ENCODE measurements at places on chromosomes 3 and 15.

DNA sequence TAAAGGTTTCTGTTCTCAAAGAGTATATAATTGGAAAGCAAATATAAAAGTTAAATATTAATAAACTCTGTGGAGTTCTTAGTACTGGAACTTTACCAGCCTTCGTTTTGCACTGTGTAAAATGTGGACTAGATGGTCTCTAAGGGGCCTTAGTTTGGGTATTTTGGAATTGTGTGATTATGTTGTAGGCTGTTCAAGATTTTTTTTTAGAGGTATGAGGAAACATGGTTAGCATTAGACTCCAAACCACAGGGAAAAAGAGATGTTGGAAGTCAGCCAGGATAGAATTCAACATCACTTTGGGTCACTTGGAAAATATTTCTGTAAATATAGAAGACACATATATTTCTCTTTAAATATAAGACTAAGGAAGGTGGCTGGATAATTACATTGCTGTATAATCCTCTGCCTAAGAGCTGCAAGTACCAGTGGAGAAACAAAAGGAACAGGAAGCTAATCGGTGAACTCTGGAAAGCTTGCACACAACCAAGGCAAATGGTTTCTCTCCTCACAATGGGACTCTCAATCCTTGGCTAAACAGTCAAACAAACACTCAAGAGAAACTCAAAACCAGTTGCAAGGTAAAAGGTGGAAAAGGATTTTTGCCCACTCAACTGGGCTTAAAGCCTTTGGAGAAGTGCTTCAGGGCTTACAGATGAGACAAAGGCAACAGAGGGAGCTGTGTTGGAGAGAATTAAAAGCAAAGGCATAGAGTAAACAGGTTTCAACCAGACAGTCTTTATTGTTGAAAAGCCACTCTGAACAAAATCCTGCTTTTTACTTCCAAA lies 141.7 kb downstream of the NR1D2 start:
- DNase-seq, result no peak

DNA sequence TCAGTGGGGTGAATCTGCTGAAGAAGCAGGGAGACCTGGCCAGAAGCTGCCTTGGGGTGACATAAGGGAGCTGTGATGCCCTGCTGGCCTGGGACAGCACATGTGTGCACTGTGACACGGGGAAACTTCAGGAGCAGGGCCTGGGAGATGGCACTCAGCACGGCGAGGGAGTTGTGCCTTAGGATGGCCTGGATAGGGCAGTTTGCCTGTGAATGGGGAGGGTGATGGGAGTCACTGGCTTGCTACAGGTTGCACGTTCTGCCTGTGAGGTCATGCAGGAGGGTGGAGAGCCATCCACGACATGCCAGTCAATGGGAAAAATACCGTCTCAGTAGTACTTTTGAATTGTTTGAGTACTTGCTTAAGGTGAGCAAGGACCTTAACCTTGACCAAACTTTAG lies 76.8 kb upstream of the UBE3A start:
- no peak for DNase-seq

GRCh38 chr3:66083784-66084213 lies 45.1 kb upstream of the MAGI1 start:
- no peak for DNase-seq

DNA sequence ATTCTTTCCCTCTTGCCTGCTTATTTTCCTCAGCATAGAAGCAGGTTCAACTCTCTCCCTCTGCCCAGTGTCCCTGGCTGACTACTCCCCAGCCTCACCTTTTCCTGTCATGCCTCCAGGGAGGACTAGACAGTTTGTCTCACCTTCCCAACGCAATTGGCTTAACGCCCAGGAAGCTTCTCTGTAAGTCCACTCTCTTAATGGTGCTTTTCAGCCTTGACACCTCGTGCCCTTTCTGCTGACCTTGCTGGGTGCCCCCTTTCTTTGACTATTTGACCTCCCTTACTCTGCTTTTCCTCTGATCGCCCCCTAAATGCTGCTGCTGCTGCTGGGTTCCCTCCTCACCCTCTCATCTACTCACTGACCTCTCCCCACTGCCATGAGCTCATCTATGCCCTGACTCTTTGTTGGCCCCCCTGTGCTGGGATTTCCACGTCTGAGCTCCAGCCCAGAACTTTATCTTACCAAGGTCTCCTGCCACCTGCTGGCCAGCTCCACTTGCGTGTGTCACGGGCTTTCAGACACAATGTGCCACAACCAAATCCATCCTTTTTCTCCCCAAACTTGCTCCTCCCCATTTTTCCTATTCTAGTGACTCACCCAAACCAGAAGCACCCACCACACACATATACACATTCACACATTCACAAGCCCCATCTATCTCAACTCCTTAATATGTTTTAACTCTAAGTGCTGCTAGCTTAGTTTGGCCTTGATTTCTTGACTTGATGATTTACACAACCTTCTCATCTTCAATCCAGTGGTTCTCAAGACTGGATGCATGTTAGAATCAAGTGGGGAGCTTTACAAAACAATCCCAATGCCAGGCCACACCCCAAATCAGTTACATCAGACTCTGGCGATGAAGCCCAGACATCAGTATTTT lies 16.6 kb downstream of the EPB42 start:
- DNase-seq, result no peak

GRCh38 chr15:69398491-69398891 lies 15.7 kb upstream of the KIF23 start:
- DNase-seq, result no peak

DNA sequence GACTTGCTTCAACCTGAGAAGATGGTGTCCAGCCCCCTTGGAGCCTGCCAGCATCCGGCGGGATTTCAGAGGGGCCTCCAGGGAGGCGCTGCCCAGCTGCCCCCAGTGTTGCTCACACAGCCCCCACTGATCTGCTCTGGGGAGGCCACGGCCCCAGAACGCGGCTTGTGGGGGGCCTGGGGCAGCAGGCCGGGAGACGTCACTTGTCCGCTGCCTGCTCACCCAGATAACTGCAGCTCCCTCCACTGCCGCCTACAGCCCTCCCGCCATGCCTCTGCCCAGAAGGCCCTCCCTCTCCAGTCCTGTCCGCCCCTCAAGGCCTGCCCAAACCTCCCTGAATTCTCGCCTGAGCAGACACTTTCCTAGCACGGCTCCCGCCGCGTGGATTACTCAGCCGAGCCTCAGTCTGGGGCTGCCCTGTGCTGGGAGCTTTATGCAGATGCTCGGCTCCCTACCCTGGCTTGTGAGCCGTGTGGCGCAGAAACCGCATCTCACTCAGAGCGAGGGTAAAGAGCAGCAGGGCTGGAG lies 17.2 kb upstream of the ADIPOQ start:
- DNase-seq, result peak; percentile 39

GRCh38 chr15:28096411-28096669 lies 2.8 kb downstream of the OCA2 start:
- DNase-seq, result no peak

DNA sequence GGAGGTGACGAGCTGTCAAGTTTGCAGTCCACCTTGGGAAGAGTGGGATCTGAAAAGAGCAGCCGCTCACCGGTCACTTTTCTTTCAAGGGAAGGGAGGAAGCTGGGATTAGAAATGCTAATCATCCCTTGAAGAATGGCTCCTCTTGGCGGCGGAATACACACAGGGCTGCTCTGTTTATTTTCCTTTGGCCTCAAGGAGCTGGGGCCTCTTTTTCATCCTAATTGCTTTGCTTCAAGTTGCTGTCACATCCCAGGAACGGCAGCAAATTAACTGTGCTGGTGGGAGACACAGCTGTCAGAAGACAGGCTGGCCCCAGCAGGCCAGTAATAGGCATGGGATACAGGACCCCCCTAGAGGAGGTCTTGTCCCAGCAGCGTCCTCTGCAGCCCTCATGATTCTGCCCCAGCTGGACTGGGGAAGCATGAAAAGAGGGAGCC lies 6.7 kb downstream of the KBTBD13 start:
- DNase-seq, result no peak

DNA sequence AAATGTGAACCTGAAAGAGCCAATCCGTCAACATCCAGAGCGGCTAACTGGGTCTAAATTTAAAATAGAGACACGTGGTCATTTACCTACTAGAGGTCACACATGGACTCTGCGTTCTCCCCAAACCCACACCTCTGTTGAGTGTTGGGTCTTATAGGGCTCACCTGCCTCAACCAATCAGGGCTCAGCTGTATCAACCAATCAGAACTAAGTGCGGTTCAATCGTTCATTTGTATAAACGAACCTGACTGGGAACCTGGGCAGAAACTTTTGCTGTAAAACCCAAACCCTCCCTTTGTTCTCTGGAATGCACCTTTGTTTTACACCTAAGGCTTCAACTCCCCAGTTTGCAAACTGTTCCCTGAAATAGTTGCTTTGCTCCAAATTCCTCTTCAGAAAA lies 8.9 kb downstream of the DNAAF4 start:
- no peak for DNase-seq

DNA sequence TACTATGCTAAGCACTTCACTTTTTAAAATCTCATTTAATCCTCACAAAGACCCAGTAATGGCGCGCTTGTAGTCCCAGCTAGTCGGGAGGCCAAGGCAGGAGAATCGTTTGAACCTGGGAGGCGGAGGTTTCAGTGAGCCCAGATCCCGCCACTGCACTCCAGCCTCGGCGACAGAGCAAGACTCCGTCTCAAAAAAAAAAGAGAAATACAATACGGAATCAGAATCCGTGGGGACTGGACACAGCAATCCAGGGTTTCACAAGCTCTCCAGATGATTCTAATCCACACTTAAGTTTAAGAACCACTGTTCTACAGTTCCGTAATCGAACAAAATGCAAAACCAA lies 426 bp upstream of the SUMF1 start:
- DNase-seq, result no peak

DNA sequence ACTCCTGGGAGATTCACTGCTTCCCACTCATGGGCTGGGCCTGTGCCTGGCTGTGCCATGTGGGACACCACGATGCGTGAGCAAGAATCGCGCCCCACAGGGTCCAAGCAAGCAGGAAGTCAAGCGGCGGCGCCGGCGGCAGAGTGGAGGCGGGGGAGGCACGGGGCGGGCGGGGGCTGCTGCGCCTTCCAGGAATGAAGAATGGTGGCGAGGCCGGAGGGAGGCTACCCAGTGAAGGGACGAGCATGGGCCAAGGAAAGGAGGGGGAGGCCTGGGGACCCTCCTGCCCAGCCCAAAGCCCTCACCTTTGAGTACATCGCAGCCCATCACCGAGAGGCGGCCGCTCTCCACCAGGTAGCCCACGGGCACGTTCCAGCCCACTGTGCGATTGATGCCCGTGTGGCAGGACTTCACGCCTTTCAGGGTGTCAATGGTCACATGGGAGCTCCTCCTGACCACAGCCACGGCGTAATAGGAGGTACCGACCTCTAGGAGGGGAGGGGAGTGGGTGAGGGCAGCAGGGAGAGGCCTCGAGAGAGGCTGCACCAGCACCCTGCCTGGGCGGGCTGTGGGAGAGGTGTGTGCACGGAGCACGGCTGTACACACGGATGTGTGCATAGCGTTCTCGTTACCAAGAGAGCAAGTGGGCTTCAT lies 5.5 kb downstream of the MELTF start:
- no peak for DNase-seq

- no peak for DNase-seq
These were observed 49.3 kb downstream of the STRIT1 start for GRCh38 chr3:155244216-155244615.

DNA sequence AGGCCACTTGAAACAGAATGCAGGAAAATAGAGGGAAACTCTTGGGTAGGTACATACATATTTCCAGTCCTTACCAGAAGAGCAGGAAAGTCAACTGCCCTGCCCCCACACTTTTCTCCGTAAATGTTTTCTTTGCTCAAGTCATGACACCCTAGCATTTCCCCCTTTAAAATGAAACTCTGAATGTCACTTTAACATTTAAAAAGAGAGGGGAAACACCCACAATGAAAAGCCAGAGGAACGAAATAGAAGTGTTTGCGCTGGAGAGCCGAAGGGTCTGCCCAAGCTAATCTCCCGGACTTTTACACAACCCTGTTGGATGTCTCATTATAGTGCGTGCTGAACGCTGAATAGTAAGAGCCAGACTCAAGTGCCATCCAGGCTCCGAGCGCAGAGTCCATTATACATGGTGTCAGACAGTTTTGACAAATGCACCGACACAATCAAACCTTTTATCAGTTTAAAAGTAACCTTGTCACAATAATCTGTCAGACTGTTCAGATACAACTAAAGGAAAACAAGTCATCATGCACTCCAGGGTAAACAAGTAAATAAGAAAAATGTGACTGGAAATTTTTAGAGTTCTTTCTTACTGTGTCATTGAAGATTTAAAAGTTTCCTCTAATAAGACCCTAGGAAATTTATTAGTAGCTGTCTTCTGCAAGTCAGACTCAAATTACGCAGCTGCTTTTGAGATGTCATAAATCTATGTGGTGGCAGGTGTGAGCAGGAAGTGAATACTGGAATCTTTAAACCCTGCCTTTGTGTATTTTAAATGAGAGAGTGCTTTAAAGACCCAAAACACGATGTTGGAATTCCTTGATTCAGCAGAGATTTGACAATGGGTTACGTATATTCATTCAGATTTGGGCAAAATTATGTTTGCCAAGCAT lies 159.8 kb downstream of the RBMS3 start:
- no peak for DNase-seq

- DNase-seq, result no peak
These were observed 1.5 kb downstream of the IQCF5 start for GRCh38 chr3:51873876-51874275.

GRCh38 chr15:40247406-40247971 lies 8.6 kb downstream of the PAK6 start:
- no peak for DNase-seq

GRCh38 chr15:71611553-71612396 lies 198.6 kb upstream of the NR2E3 start:
- DNase-seq, result no peak

- DNase-seq, result no peak
These were observed 11.0 kb downstream of the CD47 start for GRCh38 chr3:108079877-108080276.

DNA sequence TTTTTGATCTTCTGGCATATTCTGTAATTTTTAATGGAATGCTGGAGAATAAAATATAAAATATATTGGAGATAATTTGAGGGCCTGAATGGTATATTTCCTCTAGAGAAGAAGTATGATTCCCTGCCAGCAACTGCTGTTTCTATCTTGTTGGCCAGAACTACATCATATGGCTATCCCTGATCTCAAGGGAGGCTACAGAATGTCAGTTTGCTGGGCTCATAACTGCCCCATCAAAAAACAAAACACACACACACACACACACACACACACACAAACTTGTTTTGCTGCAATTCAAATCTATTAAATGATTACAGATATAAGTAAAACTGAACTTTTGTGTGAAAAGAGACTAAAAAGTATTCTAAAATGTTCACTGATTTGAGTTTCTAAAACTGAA lies 51.0 kb downstream of the RASA2 start:
- no peak for DNase-seq

- no peak for DNase-seq
These were observed at the start of gene GRIP2 for GRCh38 chr3:14539742-14540491. GRIP2 (minus strand) TSS chr3:14540342; CDS start chr3:14540308, 34 bp downstream.

DNA sequence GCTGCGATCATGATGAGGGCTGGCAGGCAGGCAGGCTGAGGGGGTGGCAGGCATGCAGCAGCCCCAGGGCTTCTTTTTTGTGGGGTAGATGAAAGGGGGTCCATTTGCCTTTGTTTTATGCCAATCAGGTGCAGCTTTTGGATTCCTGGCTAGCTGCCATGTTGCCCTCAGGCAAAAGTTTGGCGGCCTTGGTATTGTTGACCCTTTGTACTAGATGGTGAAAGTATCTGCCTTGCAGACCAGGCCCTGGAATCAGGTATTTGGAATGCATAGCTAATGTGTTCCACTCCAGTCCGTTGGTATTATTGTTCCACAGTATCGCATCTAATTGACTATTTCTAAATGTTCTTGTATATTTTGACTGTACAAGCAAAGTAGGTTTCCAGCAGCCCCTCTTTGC lies 35.0 kb downstream of the EEFSEC start:
- no peak for DNase-seq
